ENCODE measurements at places on chromosomes 16 and 17. TPM values are rescaled to one million over a fixed set of nuclear protein-coding genes. Genes with fewer than 3 reads are reported as not detected.
A peak's percentile ranks its signal among the peaks of the same experiment; 100 is the strongest.

DNA sequence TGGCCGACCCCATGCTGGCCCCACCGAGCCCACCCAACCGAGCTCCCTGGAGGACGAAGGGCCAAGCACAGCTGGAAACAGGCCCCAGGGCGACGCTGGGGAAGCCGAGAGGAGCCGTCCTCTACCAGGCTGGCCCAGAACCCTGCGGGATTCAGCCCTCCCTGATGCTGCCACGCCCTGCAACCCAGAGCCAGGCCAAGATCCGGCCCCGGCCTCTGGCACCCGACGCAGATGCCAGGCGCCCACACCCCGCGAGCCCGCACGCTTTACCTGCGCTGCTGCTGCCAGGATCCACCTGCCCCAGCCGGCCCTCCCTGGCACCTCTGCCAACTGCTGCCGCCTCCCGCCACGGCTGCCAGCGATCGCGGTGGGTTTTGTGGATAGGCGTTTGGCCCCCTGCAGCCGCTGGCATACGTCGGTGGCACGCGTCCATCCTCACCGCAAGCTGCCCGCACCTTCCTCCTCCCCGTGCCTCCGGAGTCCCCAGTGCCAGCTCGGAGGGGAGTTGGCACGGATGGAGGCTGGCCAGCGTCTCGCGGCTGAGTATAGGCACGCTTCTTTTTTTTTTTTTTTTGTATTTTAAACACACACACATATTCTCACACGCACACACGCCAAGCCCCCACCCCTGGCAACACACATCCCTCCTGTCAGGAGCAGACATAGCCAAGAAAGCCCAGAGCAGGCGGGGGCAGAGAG lies 41.3 kb upstream of the ACSF3 start:
- no peak for DNase-seq

DNA sequence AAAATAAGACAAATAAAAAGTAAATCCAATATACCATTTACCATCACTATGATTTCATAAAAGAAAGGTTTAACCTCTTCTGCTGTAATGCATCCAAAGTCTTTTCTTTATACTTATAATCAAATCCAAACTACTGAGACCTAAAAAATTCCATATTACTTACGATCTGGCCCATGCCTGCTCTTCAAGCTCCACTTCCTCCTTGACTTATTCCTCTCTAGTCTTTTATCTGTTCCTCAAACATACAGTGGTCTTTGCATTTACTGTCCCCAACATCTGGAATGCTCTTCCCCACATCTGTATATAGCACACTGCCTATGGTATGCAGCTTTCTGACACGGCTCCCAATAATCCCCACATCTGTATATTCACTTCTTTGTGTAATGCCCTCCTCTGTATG lies 33.8 kb downstream of the PCTP start:
- no peak for DNase-seq

GRCh38 chr17:43398724-43399595 lies at the start of gene ARL4D:
Gene ARL4D, plus strand, starts transcription at chr17:43398993. Its CDS starts 740 bp downstream, at chr17:43399733.
- peak; percentile 89 for DNase-seq

GRCh38 chr17:37735165-37735564 lies 9.7 kb downstream of the HNF1B start:
- DNase-seq, result no peak

GRCh38 chr16:31471875-31472708 lies at the start of gene TGFB1I1:
Gene TGFB1I1, plus strand, starts transcription at chr16:31472152. Its CDS starts 37 bp downstream, at chr16:31472189.
- DNase-seq, result no peak

Gene CDC27
- 63.3 TPM for polyA plus RNA-seq

Gene PSME3IP1
- polyA plus RNA-seq, result 149 TPM

Gene CBX1
- polyA plus RNA-seq, result 202 TPM

Gene POLG2
- polyA plus RNA-seq, result 59.0 TPM

Data from left kidney (tissue), 8 donors.